ENCODE measurements at places on chromosomes 5 and 9. TPM values are rescaled to one million over a fixed set of nuclear protein-coding genes. Genes with fewer than 3 reads are reported as not detected.

CATSPER3 gene
- polyA plus RNA-seq = 0.98 TPM

DNA sequence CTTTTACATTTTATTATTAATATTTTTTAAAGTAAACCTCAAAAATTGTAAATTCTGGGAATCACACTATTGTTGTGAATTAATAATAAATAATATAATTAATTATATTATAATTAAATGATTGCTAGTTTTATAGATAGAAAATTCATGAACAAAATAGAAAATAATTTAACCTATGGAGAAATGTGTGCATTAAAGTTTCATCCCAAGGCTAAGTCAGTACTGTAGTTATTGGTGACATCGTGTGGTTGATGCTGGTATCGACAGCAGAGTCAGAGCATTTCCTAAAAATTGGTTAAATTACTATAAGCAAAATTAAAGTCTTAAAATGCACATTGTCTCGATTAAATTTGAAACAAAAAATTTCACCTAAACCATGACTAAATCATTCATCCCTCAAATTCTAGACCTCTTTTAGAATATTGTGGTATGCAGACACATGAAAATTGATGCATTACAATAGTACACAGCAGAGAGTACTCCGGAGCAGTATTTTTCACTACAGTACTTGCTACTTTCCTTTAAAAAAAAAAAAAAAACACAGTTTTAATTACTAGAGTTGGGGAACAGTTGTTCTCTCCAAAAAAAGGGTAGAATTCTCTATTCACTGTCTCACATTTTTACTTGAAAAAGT is 73.9 kb downstream of the RORB start:
- no peak for DNase-seq

DNA sequence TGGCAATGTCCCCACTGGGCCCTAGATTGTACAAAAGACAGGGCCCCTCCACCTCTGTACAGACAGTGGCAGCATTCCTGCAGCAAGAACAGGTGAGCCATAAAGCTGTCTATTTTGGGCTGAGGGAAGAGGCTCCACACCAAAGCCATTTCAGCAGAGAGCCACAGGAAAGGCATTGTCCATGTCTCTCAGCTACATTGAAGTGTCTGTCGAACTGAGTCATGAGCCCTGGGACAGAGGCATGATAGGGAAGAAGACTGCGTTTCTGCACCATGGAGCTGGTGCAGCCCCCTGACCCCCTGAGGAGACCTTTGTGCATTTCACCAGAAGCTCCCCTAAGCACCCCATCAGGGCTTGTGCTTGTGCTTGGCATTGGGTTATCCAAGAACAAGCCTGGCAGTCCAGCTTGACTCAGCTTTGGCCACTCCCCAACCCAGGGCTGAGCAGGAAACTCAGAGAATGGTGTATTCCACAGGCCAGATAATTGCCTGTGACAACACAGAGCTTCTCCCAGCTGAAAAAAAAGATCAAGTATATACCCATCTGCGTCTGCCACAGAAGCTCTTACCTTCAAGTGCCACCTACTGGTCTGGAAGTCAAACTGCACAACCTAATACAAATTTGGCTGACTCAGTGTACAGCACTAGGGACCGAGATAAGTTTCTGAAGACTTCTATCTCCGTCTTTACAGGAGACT is 5.9 kb upstream of the FRMD3 start:
- no peak for DNase-seq

DNA sequence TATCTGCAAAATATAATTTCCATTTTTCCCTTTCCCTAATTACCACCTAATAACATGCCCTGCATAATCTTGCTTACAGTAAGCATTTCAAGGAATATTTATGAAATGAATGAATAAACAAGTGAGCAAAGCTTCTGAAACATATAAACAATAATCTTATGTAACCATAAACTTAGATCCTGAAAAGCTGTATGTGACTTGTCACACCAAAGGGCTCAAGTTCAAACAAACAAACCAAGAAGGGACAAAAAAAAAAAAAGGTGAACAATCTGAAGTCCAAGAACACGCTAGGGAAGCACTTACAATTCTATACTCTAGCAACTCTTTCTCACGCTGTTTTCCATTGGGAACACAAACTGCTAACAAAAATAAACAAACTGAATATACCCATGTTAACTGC is 36.3 kb downstream of the PLPP1 start:
- DNase-seq = no peak

DNA sequence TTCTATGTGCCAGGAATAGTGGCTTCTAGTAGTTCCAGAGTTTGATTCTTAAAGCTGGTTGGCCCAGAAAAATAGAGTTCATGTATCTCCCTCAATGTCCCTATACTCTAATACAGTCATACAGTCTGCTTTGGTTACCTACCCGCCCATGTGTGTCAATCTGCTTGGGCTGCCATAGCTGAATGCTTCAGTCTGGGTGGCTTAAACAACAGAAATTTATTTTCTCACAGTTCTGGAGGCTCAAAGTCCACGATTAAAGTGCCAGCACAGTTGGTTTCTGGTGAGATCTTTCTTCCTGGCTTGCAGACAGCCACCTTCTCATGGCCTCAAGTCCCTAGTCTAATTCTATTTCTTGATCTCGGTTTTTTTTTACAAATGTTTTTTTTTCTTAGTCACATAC is 1739.0 kb downstream of the MAT2B start:
- no peak for DNase-seq

- no peak for DNase-seq
Observed at GRCh38 chr5:3389471-3390026, 206.1 kb upstream of the IRX1 start.

ROR2 gene
- polyA plus RNA-seq = 14.2 TPM

DNA sequence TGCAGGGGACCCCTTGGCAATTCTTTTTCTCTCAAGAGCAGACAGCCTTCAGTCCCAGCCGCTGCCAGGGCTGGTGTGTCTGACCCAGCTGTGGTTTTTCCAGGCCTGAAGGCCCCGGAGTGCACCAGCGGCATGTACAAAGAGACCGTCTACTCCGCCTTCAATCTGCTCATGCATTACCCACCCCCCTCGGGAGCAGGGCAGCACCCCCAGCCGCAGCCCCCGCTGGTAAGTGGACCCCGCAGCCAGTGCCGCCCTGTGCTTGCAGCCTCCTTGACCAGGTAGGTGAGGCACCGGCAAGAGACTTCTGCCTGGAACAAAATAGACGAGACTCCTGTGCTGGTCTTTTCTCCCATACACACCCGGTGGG is 1.3 kb downstream of the TCF7 start:
- no peak for DNase-seq

CDC37L1 gene
- 20.7 TPM for polyA plus RNA-seq

- no peak for DNase-seq
Observed at GRCh38 chr5:172481011-172481800, 26.9 kb upstream of the SH3PXD2B start.

GRCh38 chr9:117418111-117418510 is 3.3 kb upstream of the ASTN2 start:
- no peak for DNase-seq

DNA sequence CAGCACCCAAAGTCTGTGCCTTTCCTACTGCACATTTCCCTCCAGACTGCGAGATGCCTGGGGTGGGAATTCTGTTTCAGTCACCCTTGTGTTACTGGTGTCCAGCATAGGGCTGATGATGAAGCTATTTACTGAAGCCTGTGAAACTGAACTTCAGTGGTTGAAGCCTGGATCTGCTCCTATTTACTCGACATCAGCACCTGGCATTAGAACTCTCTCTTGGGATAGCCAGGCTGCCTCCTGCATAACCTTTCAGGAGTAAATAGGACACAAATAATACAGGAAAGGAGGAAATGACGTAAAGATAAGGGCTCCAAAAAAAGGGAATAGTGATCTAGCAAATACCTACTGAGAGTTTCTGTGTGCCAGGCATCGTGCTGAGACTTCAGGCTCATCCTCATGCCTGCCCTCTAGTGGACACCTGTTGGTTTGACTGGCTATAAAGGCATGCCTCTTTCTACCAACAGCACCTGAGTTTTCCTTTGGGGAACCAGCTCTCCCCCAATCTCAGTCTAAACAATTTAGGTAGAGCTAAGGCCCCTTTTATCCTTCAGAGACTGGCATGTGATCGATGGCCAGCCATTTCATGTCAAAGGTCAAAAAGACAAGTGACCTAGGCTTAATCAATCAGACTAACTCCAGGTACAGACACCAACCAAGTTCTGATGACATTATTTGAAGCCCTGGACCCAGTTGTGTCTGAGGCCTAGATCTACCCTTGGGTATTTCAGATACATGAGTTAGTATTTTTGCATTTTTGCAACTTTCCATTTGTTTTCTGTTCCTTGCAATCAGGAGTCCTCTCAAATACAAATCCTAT is 192.1 kb upstream of the TRIM32 start:
- no peak for DNase-seq

DNA sequence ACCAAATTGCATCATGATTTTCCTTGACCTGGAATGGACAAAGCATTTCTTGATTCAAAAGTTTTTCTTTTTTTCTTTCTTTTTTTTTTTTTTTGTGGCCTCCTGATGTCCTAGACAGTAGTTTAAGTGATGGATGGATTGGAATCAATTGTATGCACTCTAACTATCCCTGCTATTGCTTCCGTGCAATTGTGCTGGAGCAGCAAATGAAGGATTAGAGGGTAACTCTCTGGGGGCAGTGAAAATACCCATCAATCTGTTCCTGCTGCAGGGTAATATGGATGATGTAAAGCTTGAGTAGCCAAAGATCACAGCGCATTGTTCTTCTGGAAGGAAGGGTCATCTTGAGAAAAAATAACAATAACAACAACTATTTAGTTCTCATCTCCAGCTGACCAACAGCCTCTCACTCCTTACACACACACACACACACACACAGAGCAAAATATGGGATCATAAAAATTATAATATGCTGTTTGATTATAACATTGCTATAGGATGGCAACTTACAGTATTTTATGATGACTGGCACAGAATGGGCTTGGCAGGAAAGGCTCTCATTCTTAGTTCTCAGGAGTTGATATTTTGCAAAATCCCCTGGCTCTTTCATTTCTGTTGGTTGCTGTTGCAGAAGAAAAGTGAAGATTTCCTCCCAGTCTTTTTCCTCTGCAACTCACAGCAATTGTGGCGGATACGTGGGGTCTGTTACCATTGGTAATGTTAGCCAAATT is 160.9 kb upstream of the DMAC1 start:
- DNase-seq = no peak

DNA sequence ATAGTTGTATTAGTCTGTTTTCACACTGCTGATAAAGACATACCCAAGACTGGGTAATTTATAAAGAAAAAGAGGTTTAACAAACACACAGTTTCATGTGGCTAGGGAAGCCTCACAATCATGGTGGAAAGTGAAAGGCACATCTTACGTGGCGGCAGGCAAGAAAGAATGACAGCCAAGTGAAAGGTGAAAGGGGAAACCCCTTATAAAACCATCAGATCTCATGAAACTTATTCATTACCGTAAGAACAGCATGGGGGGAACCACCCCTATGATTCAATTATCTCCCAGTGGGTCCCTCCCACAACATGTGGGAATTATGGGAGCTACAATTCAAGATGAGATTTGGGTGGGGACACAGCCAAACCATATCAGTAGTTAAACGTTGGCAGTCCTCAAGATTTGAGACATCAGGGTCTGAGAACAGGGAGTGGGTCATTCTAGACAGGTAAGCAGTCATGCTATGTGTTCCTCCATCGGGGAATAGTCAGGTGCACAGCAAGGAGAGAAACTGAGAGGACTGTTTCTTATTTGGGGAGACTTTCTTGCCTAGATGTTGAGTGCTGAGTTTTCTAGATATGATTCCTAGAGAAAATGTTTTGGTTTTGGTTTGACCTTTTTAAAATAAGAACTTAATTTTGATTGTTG is 45.8 kb upstream of the ENTREP1 start:
- DNase-seq = no peak

- no peak for DNase-seq
Observed at GRCh38 chr5:58215364-58215763, 244.5 kb downstream of the PLK2 start.

- DNase-seq = no peak
Observed at GRCh38 chr5:94396687-94397086, 221.7 kb downstream of the KIAA0825 start.

GRCh38 chr9:4548811-4549725 is 58.8 kb downstream of the SLC1A1 start:
- DNase-seq = no peak

- DNase-seq = no peak
Observed at GRCh38 chr5:157689942-157690689, 18.8 kb downstream of the C5orf52 start.

Measured in right renal cortex interstitium (tissue), 3 donors.